ENCODE measurements at places on chromosomes 4 and X. TPM values are rescaled to one million over a fixed set of nuclear protein-coding genes. Genes with fewer than 3 reads are reported as not detected.

- no peak overlapping the region for H3K4me3 ChIP-seq
- peaks cover 24% of the 10 kb centered on the region for H3K4me1 ChIP-seq
- no peaks in the 10 kb centered on the region for H3K27me3 ChIP-seq
- H3K36me3 ChIP-seq, result no peaks in the 10 kb centered on the region
Measured at GRCh38 chr4:41438931-41439297, 99.0 kb upstream of the LIMCH1 start.

- H3K4me3 ChIP-seq, result peak overlapping the region; percentile 70
- peaks cover 17% of the 10 kb centered on the region for H3K4me1 ChIP-seq
- H3K36me3 ChIP-seq, result no peaks in the 10 kb centered on the region
- DNase-seq, result peak; percentile 77
- H3K27ac ChIP-seq, result no peak overlapping the region
Measured at GRCh38 chr4:107034091-107034995, 1.8 kb downstream of the DKK2 start.

- H3K4me3 ChIP-seq, result no peak overlapping the region
- no peaks in the 10 kb centered on the region for H3K27me3 ChIP-seq
Measured at GRCh38 chrX:2516623-2517022, 15.8 kb upstream of the DHRSX start.

GRCh38 chr4:1714303-1715001 lies 2.3 kb upstream of the SLBP start:
- H3K36me3 ChIP-seq, result no peaks in the 10 kb centered on the region
- H3K27ac ChIP-seq, result no peak overlapping the region
- no peak overlapping the region for H3K4me3 ChIP-seq
- no peaks in the 10 kb centered on the region for H3K27me3 ChIP-seq
- peak; percentile 80 for DNase-seq
- peaks cover 11% of the 10 kb centered on the region for H3K4me1 ChIP-seq

DNA sequence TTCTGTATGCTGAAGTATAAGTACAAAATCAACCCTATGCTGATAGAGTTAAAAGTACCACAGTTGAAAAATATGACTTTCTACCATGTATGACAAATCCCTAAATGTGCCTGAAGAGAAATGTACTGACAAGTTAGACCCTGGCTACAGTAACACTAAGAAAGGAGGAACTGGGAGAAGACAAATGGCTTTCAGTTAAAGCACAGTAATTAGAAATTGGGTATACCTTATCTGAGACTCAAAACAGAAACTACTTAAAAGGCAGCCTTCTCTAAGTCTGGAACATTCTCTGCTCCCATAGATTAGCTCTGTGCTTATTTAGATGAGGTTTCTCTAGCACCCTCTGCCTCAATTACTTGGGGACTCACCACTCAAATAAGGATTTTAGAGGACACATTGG lies 189.1 kb downstream of the GPC3 start:
- no peak for DNase-seq
- H3K27me3 ChIP-seq, result no peaks in the 10 kb centered on the region
- H3K4me1 ChIP-seq, result no peaks in the 10 kb centered on the region

GRCh38 chrX:119084766-119085165 lies 12.0 kb downstream of the CT47C1 start:
- no peak overlapping the region for H3K4me3 ChIP-seq
- DNase-seq, result no peak
- H3K27ac ChIP-seq, result no peak overlapping the region
- no peaks in the 10 kb centered on the region for H3K27me3 ChIP-seq
- H3K4me1 ChIP-seq, result no peaks in the 10 kb centered on the region

DNA sequence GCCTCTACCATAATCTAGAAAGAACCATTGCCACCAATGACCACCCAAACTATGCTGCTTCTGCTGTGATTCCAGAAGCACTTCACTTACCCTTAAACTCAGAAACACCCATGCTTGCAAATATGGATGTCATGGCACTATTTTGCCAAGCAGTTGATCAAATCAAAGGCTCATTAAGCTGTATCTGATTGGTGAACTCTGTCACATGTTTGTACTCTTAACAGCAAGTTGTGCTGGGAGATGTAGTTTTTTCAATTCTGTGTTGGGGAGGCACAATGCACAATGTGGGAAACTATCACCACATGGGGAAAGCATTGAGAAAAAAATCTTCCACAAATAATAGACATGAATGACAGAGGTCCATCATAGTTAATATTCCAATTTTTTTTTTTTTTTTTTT lies 19.2 kb upstream of the SPCS3 start:
- H3K27ac ChIP-seq, result no peak overlapping the region
- peaks cover 16% of the 10 kb centered on the region for H3K4me1 ChIP-seq
- peaks cover 39% of the 10 kb centered on the region for H3K27me3 ChIP-seq
- no peaks in the 10 kb centered on the region for H3K36me3 ChIP-seq

- no peaks in the 10 kb centered on the region for H3K36me3 ChIP-seq
- H3K4me1 ChIP-seq, result no peaks in the 10 kb centered on the region
- no peak for DNase-seq
- H3K4me3 ChIP-seq, result no peak overlapping the region
- no peak overlapping the region for H3K27ac ChIP-seq
Measured at GRCh38 chr4:41719417-41719816, 29.1 kb downstream of the PHOX2B start.

DNA sequence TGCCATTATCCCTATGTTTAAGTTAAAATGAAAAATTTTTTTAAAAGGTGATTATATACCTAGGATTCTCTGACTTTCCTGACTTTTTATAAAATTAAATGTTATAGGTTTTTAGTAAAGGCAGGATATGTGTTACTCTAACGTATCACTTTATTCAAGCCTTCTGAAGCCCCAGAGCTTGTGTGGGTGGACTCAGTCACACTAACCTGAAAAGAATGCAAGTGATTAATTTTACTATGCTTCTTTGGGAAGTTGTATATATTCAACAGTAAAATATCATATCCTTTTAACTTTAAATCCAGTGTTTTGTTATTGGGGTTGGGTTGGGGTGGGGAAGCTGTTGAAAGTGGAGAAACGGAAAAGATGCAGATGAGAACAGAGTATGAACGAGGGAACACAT lies 22.8 kb downstream of the PDLIM3 start:
- no peaks in the 10 kb centered on the region for H3K27me3 ChIP-seq
- H3K4me3 ChIP-seq, result no peak overlapping the region
- H3K27ac ChIP-seq, result no peak overlapping the region
- DNase-seq, result no peak
- H3K36me3 ChIP-seq, result no peaks in the 10 kb centered on the region

DNA sequence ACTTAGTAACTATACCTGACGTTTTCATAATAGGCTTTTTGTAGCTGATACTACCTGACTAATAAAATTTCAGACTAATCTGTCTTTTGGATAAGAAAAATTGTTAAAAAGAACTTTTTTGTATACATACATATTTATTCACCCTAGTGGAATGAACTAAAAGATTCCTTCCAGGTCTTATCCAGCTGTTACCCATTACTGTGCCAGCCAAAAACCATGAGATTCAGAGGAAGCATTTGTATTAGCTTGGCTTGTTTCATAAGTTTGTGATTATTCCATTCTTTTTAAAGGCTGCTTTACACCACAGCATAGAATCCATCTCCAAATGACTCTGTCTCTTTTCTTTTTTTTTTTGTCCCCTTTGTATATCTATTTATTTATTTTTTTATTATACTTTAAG lies 149.4 kb downstream of the FAT4 start:
- peaks cover 15% of the 10 kb centered on the region for H3K4me1 ChIP-seq
- no peak overlapping the region for H3K27ac ChIP-seq
- no peak overlapping the region for H3K4me3 ChIP-seq
- no peak for DNase-seq
- H3K27me3 ChIP-seq, result no peaks in the 10 kb centered on the region

GRCh38 chr4:182842104-182842600 lies 75.0 kb downstream of the DCTD start:
- peaks cover 4% of the 10 kb centered on the region for H3K4me1 ChIP-seq
- no peaks in the 10 kb centered on the region for H3K27me3 ChIP-seq
- no peak overlapping the region for H3K27ac ChIP-seq

DNA sequence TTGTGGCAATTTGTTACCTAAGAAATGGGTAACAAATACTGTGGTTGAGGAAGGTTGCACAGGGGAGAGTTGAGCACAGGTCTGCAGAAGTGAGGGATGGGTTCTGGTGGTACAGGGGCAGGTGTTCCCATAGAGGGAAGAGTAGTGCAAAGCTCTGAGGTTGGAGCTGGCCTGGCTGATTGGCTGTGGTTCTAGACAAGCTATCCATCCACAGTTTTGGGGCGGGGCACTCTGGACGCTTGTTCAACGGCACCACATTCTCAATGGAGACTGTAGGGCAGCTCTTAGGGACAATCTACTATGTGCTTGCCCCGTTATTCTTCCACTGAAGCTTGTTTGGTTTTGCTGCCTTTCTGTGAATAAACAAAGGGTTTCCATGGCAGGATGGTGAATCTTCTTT lies 35.4 kb downstream of the NAT8L start:
- H3K4me1 ChIP-seq, result no peaks in the 10 kb centered on the region
- DNase-seq, result no peak
- no peak overlapping the region for H3K27ac ChIP-seq
- H3K36me3 ChIP-seq, result no peaks in the 10 kb centered on the region

- no peak overlapping the region for H3K27ac ChIP-seq
- H3K36me3 ChIP-seq, result no peaks in the 10 kb centered on the region
- DNase-seq, result no peak
- no peaks in the 10 kb centered on the region for H3K4me1 ChIP-seq
- H3K4me3 ChIP-seq, result no peak overlapping the region
- H3K27me3 ChIP-seq, result no peaks in the 10 kb centered on the region
Measured at GRCh38 chr4:41236032-41236431, 20.7 kb upstream of the UCHL1 start.

GRCh38 chr4:78863991-78864390 lies 75.2 kb downstream of the PAQR3 start:
- H3K4me3 ChIP-seq, result no peak overlapping the region
- no peak overlapping the region for H3K27ac ChIP-seq
- H3K27me3 ChIP-seq, result no peaks in the 10 kb centered on the region

GRCh38 chrX:15242899-15243555 lies 26.9 kb downstream of the ASB9 start:
- H3K4me1 ChIP-seq, result no peaks in the 10 kb centered on the region
- no peak overlapping the region for H3K27ac ChIP-seq
- H3K4me3 ChIP-seq, result no peak overlapping the region
- no peaks in the 10 kb centered on the region for H3K27me3 ChIP-seq
- H3K36me3 ChIP-seq, result no peaks in the 10 kb centered on the region

DNA sequence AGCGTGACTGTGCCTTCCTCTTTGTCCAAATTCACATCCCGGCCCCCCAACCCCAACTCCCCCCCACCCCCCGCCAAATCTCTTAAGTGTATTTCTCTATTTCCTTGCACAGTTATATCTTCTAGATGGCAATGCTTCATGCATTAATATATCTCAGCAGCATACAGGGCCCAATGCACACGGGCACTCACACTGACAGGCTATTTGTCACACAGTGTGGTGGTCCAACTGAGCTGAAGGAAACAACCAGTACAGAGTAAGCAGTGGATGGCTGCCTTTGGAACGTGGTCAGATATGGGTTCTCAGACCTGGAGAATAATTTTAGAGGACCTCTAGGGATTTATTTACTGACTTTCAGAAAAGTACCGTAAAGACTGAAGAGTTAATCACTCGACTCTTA lies 681 bp downstream of the EXOC1 start:
- no peak overlapping the region for H3K27ac ChIP-seq
- H3K36me3 ChIP-seq, result no peaks in the 10 kb centered on the region

DNA sequence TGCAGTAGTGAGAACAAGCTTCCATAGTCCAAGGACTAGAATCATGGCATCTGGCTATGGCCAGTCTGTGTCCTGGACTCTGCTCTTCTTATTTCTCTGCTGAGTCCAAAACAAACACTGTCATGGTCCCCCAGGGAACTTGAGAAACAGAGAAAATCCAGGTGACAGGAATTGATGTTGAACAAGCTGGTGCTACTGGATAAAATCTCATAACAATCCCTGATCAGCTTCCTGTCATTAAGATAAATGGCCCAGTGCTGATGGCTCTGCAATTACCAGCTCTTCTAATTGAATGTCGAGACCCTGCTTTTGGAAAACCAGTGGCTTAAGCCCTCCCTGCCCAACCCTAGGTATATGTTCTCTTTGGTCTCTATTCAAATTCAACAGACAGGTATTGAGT lies 58.8 kb upstream of the ARHGAP36 start:
- H3K36me3 ChIP-seq, result no peaks in the 10 kb centered on the region
- H3K4me1 ChIP-seq, result no peaks in the 10 kb centered on the region
- no peak overlapping the region for H3K27ac ChIP-seq
- H3K4me3 ChIP-seq, result no peak overlapping the region
- no peak for DNase-seq

DNA sequence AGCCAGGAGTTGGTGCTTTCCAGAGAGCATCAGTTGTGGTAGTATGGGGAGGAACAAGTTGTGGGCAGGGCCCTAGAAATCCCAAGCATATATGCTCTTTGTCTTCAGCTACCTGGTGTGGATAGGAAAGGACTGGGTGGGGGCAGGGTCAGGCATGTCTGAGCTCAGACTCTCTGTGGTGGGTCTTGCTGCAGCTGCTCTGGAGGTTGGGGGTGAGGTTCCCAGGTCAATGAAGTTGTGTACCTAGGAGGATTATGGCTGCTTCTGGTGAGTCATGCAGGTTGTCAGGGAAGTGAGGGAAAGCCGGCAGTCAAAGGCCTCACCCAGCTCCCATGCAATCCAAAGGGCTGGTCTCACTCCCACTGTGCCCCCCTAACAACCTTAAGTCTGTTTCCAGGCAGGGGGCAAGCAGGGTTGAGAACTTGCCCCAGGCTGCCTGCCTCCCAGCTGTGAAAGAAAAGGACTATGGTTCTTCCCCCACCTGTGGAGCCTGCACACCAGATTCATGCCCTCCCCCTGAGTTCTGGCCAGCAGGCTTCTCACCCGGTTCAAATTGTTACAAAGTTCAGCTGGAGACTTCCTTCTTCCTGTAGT lies 30.4 kb upstream of the QRFPR start:
- no peaks in the 10 kb centered on the region for H3K4me1 ChIP-seq
- no peak for DNase-seq
- no peaks in the 10 kb centered on the region for H3K36me3 ChIP-seq
- H3K4me3 ChIP-seq, result no peak overlapping the region

- no peak for DNase-seq
- no peaks in the 10 kb centered on the region for H3K27me3 ChIP-seq
- H3K36me3 ChIP-seq, result no peaks in the 10 kb centered on the region
Measured at GRCh38 chr4:185270037-185270436, 60.6 kb downstream of the SNX25 start.

DNA sequence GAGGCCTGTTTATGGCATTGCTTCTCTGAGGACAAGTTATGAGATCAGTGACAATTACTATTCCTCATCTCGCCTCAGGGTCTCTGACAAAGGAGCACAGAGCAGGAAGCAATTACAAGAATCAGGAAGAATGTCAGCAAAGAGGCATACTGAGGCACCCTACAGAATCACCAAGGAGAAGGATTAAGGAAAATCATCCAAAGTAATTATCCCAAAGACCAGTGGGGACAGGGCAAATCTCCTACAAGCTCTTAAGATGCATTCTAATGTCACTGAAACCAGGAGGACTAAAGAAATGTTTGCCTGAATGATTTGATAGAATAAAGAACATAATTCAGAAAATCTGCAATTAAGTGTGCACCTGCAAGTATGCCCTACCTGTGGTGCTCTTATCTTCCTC lies 206.2 kb downstream of the RCHY1 start:
- no peaks in the 10 kb centered on the region for H3K4me1 ChIP-seq
- H3K27ac ChIP-seq, result no peak overlapping the region
- H3K27me3 ChIP-seq, result no peaks in the 10 kb centered on the region
- no peak for DNase-seq
- H3K36me3 ChIP-seq, result no peaks in the 10 kb centered on the region
- no peak overlapping the region for H3K4me3 ChIP-seq

- no peaks in the 10 kb centered on the region for H3K36me3 ChIP-seq
- H3K4me1 ChIP-seq, result no peaks in the 10 kb centered on the region
- no peak for DNase-seq
- H3K27me3 ChIP-seq, result no peaks in the 10 kb centered on the region
Measured at GRCh38 chrX:3666975-3667374, 46.5 kb downstream of the PRKX start.

The C1QTNF7 gene
- not detected for total RNA-seq

The CYP2U1 gene
- 7.3 TPM for total RNA-seq

The FAM236B gene
- total RNA-seq, result not detected

The DIPK2B gene
- not detected for total RNA-seq

The MANBA gene
- total RNA-seq, result 54.3 TPM

The CXCL10 gene
- total RNA-seq, result not detected

The G6PD gene
- 66.7 TPM for total RNA-seq

The VCX gene
- not detected for total RNA-seq
